ENCODE measurements at places on chromosomes 11 and 22. TPM values are rescaled to one million over a fixed set of nuclear protein-coding genes. Genes with fewer than 3 reads are reported as not detected.

GRCh38 chr11:75539459-75540334, 14.0 kb upstream of the GDPD5 start:
- H3K4me1 ChIP-seq: no peaks in the 10 kb centered on the region
- no peaks in the 10 kb centered on the region for H3K27me3 ChIP-seq
- H3K36me3 ChIP-seq: no peaks in the 10 kb centered on the region
- H3K4me3 ChIP-seq: no peak overlapping the region
- H3K27ac ChIP-seq: peak overlapping the region; percentile 64
- DNase-seq: no peak

DNA sequence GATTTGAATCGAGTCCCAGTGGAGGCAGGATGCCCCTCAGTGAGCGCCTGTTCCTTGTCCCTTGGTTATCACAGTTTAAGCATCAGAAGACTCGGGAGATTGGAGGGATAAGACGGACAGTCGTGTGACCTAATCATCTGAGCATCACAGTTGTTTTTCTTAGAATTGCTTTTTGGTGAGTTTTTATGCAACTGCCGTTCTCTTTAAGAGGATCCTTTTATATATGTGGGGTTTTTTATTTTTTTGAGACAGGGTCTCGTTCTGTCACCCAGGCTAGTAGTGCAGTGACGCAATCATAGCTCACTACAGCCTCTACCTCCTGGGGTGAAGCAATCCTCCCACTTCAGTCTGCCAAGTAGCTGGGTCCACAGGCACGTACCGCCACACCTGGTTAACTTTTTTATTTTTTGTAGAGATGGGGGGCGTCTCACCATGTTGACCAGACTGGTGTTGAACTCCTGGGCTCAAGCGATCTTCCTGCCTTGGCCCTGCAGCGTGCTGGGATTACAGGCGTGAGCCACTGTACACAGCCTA, 16.5 kb downstream of the NUP50 start:
- H3K27ac ChIP-seq: no peak overlapping the region
- peaks cover 68% of the 10 kb centered on the region for H3K36me3 ChIP-seq
- no peak for DNase-seq
- H3K4me3 ChIP-seq: no peak overlapping the region

GLB1L2 gene
- 3.5 TPM for polyA plus RNA-seq

GPHA2 gene
- polyA plus RNA-seq: not detected

SCGB1D2 gene
- polyA plus RNA-seq: not detected
